ENCODE measurements at places on chromosomes 1 and 21.

GRCh38 chr1:160707236-160708064, 4.2 kb downstream of the CD48 start:
- DNase-seq = no peak

GRCh38 chr1:42956739-42957138, 1.9 kb downstream of the SLC2A1 start:
- no peak for DNase-seq

- DNase-seq = no peak
Measured at GRCh38 chr1:180236698-180237509, 6.8 kb downstream of the LHX4 start.

DNA sequence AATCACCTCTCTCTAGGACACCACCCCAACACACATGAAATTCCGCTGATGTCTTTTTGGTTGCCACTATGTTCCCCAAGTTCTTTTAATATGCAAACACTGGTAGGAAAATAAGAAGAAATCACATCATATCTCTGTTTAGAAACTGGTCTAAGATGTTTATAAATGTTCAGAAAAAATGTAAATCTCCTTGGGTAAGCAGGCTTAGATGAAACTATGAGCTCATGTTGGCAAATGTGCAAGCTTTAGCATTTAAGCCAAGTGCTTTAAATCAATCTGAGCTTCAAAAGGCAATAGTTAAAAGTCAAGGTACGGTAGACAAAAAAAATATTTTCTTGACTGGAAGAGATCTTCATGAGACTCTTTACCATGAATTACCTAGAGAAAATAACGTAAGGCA, 25.2 kb upstream of the SLAMF9 start:
- DNase-seq = no peak

GRCh38 chr1:46285730-46286477, 17.5 kb downstream of the LRRC41 start:
- no peak for DNase-seq

DNA sequence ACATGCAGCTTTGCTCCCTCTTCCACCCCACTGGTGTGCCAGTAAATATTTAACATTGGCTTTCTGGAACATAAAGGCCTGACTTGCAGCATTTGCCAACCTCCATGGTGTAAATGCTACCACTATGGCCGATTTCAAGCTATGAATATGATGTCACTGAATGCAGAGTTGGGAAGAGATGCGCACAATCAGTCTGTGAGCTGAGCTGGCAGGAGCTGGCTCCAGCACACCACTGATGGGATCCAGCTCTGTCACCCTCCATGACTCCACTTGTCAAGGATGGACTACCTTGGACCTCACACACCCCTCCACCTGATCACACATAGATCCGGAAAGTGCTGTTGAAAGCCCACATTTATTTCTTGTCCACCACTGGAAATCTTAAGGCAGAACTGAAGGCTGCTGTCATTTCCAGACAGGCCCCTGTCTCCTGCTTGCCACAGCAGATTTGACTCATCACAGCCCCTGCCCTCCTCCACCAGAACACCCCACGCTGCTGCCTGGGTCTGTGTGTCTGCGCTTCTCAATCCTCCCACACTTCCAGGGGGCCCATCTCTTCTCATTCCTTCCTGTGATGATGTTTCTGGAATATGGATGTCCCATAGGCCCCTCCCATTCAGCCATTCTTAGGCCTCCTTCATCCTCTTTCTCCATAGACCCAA, 82.2 kb upstream of the BCAR3 start:
- DNase-seq = no peak

DNA sequence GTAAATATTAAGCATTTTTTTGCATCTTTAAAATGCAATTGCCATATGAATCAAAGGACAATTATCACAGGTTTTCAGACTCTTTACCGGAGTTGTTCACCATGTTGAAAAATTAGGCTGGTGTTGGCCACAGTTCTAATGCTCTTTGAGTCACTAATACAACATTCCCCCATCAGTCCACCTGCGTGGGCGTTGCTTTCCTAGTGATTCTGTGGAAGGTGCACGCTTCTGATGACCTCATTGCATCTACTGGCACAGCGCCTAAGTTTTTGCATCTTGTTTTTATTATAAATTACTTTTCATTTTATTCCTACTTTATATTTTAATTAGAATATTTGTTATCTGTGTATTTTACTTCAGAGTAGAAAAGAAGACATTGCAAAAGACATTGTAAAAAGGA, 4.7 kb upstream of the F5 start:
- no peak for DNase-seq

GRCh38 chr1:24263211-24263610, 55.9 kb upstream of the GRHL3 start:
- DNase-seq = no peak

DNA sequence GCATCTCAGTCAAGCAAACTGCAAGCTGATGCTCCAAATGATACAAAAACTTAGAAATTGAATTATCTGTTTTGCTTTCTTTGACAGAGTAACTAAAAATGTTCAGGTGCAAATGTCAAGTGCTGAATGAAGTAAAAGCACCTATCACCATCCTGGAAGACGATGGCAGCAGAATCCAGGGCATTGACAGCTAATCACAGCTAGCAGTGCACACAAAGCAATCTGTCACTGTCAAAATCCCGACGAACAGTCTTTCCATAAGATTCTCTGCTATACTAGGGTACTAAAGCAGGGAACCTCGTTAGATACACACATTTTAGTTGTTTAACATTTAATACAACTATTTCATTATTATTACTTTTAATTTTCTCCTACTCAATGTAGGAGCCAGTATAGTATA, 233.3 kb downstream of the BRINP3 start:
- no peak for DNase-seq

GRCh38 chr21:34554227-34554626, 42.2 kb upstream of the KCNE1 start:
- no peak for DNase-seq

- no peak for DNase-seq
Measured at GRCh38 chr1:7646981-7647901, 123.9 kb upstream of the VAMP3 start.

DNA sequence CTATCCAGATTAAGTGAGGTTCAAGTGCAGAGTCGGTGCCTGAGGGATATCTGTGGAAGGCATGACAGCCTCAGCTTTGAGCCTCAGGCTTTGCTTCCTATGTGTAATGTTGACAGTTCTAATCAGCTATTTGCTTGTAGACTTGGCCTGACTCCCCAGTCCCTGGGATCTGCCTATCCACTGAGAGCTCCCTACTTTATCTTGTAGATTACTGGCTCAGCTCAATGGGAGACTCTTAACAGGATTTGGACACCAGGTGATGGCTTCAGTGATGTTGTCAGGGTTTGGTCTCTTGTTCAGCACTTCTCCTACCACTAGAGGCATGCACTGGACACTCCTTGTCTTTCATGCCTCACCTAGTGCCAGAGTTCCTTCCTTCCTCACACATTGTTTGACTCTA, 126.6 kb upstream of the BEND5 start:
- no peak for DNase-seq

- no peak for DNase-seq
Measured at GRCh38 chr1:11690397-11691301, 861 bp upstream of the DRAXIN start.

DNA sequence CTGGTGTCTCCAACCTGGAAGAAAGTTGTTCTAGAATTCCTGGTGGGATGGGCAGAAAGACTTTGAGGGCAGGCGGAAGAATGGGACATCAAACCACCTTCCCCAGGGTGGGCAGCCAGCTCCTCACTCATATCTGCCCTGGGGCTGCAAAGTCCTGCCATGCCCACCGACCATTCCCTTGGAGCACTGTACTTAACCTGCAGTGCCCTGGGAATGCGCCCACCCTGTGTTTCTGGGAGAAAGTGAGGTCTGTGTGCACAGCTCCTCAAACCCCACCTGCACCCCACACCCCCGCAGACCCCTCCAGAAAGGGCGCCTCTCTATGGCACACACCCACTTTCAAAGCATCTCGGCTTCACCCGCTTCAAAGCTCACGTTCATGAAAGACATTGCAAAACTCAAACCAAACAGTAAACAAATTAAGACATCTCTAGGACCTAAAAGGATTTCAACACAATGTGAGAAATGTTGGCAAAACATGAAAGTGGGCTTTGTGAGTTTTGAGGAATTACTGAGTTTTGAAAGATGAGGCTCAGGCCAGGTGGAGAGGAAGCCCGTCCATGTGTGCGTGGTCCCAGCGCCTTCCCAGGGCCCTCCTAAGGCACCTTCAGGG, 25.1 kb downstream of the KRTAP10-1 start:
- DNase-seq = no peak

DNA sequence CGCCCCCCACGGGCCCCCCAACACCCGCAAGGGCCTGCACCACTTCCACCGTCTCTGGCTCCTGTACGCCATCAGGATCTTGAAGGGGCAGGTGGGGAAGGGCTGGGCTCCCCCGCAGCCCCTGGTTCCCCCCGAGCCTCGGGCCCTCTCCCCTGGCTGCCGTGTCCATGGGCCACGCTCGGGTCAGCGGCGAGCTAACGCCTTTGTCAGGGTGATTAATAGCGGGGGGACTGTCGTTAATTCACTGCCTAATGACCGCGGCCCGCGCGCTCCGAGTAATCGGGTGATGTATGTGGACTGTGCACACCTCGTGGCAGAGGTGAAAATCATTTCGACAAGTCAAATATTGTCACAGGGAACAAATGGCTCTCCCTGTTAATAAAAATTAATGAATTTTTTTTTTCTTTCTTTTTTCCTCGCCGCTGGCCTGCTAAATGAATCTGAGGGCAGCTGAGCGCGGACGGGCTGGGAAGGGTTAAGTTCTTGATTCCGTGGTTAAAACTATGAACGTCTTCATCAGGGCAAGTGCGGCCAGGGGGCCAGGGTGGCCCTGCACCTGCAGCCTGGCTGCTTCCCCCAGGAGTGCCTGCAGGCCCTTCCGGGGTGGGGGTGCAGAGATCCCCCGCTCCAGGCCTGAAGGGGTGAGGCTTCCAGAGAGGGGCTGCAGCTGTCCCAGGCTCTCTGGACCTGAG, 100.8 kb downstream of the PRDM16 start:
- no peak for DNase-seq

DNA sequence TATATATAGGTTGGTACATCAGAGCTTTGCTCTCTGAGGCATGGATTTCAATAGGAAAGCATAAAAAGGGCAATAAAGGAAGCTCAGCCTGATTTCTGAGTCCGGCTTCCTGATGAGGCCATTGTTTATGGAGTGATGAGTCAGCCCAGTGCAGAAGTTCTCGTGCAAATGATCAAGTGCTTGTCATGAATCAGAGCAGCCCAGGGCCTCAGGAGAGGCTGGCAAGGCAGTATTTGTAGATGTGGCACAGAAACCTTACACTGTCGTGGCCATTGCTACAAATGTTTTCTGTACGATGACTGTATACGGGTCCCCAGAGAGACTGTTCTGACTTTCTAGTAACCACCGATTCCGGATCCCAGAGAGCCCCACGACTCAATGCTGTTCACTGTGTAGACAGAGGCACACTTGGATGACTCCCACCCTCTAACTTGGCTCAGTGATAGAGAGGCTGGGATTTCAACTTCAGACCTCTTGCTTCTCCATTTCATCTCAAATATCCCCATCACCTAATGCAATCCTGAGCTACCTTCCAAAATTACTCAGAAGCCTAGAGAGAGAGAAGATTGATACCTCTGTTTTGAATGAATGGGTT, 26.8 kb downstream of the UMODL1 start:
- no peak for DNase-seq

DNA sequence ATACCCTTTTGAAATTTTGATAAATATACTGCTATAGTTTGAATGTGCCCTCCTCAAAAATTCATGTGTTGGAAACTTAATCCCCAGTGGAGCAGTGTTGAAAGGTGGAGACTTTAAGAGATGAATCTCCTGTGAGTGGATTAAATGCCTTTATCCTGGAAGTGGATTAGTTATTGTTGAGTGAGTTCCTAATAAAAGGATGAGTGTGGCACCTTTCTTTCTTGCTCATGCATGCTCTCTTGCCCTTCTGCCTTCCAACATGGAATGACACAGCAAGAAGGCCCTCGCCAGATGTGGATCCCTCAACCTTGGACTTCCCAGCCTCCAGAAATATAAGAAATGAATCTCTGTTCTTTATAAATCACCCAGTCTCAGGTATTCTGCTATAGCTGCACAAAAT, 51.8 kb downstream of the CD160 start:
- DNase-seq = no peak

DNA sequence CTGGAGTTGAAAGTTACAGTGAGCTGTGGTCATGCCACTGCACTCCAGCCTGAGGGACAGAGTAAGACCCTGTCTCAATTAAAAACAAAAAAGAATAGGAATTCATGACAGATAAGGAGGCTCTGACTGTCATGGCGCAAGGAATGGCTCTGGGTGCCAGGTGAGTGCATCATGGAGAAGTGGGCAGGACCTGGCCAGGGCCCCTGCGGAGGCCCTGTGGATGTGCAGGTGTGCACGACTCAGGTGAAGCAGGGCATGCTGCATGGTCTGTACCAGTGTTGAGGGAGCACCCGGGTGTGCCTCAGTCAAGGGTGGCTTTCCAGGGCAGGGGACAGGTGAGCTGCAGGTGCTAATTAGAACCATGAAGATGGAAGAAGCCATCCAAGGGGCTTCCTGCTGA, 14.0 kb downstream of the SLC1A7 start:
- DNase-seq = no peak

DNA sequence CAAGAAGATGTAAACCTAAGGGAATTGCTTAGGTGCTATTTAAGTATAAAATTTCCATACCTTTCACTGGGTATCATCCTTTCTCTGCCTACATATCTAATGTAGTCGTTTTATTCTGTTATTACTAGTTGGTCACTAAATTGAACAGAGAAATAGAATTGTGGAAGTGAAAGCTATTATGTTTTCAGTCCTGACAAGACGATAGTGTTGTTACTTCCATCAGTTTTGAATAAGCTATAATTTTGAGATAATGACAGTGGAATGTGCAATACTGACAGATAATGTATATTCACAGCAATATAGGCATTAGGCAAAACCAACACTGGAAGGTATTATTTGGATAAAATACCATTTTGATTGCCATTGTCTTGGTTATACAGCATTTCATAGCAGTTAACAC, 181.8 kb downstream of the ADGRL2 start:
- no peak for DNase-seq

GRCh38 chr1:55547405-55547804, 332.2 kb upstream of the USP24 start:
- DNase-seq = no peak

GRCh38 chr21:38999161-38999560, 184.1 kb downstream of the PSMG1 start:
- DNase-seq = no peak

DNA sequence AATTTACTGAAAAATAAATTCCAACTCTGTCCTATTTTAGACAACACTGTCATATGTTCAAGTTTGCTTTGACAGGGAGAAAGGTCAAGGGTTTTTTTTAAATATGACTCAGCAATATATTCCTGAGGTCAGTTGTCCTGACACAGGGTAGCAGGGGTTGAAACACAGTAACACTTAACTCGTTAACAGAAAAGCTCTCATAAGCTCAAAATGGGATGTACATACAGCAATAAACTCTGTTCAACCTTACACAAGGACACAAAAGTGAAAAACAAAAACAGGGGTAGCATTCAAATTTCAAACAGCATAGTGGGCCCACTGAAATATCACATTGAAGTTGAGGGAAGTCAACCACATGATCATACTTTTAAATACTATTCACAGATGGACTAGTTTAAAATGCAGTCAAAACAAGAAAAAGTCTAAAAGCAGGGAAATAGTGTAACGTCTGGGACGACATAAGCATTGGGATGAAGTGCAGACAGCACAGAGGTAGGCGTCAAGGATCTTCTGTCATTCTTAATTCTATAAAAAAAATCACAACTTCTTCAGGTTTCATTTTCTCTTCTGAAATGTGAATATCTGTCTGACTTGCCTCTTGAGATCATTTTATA, 89.9 kb downstream of the SLC44A5 start:
- no peak for DNase-seq

GRCh38 chr1:248155927-248156326, 11.0 kb downstream of the OR2M5 start:
- no peak for DNase-seq

GRCh38 chr1:216815260-216816131, 92.3 kb upstream of the ESRRG start:
- DNase-seq = no peak

All from RWPE2 (cell line).